ENCODE measurements at places on chromosomes 6 and 20.

GRCh38 chr6:14533446-14533845 lies 415.9 kb downstream of the CD83 start:
- DNase-seq = no peak

GRCh38 chr6:41002168-41002567 lies 36.9 kb downstream of the UNC5CL start:
- DNase-seq = no peak

- DNase-seq = no peak
Measured at GRCh38 chr20:8860011-8860495, 208.8 kb upstream of the PLCB4 start.

- DNase-seq = no peak
Measured at GRCh38 chr6:132253211-132253610, 148.1 kb downstream of the MOXD1 start.

DNA sequence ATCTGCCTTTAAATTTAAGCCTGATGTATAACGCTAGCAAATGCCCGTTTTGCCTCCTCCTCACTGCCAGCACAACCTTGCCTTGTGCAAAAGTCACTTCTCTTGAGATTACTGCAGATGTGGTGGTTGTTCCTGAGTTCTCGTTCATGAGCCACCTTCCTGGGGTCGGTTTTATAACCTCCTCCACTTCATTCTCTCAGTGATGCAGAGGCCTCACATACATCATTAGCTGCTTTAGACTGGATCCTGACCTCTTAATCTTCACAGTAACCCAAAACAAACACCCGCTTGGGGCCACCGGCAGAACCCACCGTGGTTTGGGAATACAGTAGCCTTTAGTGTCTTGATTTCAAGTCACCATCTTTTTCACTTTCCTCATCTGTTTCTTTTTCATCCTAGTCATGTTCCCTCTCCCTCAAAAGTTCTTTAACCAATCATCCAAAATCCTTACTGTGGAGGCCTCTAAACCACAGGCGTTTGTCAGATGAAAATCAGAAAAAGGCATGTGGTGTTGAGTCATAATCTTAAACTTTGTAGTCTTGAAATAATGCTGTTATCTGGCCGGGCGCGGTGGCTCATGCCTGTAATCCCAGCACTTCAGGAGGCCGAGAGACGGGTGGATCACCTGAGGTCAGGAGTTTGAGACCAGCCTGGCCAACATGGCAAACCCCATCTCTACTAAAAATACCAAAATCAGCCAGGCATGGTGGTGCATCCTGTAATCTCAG lies 430.3 kb upstream of the SOX4 start:
- no peak for DNase-seq

DNA sequence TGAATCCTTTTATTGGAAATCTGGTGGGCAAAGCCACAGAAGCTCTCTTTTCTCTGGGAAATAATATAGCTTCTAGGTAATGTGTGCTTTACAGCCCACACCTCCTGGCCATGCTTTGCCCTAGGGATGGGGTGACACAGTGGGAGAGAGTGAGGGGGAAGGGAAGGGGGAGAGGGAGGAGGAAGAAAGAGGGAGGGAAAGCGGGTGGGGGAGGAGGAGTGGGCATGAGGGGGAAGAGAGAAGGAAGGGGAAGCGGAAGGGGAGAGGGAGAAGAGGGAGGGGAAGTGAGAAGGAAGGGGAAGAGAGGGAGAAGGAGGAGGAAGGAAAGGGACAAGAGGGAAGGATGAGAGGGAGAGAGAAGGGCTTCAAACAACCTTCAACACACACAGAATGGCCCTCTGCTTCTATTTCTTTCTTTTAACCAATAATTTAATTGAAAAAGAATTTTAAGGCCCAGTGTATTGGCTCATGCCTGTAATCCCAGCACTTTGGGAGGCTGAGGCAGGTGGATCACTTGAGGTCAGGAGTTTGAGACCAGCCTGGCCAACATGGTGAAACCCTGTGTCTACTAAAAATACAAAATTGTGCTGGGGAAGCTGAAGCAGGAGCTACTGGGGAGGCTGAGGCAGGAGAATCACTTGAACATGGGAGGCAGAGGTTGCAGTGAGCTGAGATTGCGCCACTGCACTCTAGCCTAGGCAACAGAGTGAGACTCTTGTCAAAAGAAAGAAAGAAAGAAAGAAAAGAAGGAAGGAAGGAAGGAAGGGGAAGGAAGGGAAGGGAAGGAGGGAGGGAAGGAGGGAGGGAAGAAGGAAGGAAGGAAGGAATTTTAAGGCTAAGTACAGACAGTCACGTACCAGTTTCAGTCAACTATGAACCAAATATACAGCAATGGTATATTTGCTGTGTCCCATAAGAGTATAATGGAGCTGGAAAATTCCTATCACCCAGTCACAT lies 75.2 kb downstream of the RSPH3 start:
- DNase-seq = no peak

GRCh38 chr6:46137387-46137786 lies 7.6 kb downstream of the ENPP4 start:
- DNase-seq = no peak

DNA sequence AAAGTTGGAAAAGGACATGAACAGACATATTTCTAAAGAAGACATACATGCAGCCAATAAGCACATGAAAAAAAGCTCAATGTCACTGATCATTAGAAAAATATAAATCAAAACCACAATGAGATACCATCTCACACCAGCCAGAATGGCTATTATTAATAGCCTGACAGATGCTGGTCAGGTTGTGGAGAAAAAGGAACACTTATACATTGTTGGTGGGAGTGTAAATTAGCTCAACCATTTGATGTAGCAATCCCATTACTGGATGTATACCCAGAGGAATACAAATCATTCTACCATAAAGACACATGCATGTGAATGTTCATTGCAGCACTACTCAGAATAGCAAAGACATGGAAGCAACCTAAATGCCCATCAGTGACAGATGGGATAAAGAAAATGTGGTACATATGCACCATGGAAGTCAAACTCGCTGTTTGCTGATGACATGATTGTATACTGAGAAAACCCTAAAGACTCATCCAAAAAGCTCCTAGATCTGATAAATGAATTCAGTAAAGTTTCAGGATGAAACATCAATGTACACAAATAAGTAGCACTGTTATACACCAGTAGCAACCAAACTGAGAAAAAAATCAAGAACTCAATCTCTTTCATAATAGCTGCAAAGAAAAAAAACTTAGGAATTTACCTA lies 196.8 kb downstream of the ADGB start:
- DNase-seq = no peak

DNA sequence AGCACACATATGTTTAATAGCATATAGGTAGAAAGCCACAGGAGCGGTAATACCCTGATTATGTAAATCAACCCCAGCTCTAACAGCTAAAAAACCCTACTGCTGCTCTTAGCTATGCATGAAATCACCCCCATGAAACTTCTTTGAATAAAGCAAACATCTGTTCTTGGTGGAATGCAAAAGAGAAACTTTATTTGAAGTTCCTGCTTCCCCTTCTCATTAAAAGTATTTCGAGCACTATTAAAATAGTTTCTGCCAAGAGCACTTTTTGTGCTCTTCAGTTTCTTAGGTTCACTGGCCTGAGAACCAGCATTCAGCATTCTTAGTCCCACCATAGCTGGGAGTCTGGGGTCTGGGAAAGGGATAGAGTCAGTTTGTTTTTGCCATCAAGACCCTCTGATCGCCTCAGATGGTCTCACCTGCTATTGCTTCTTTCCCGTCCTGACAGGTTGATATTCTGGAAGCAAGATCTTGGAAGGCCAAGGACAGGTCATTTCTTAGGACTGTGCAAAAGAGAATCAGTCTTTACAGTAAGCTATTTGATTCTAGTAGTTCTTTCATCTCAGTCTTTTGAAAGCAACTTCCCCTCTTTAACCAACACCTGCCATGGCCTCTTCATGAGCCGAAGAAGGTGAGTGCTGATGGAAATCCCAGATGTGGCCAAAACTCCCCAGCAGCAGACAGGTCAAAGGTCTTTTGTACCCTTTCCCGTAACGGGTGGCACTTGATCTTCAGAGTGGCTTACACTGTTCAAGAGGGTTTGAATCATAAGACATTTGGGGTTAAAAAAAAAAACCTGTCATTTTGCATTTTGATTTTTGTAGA lies 76.5 kb upstream of the TMEM170B start:
- no peak for DNase-seq

- no peak for DNase-seq
Measured at GRCh38 chr20:17848249-17849048, 120.1 kb downstream of the SNX5 start.

GRCh38 chr6:31882344-31882743 lies 3.5 kb upstream of the SLC44A4 start:
- no peak for DNase-seq

- DNase-seq = no peak
Measured at GRCh38 chr20:21574443-21574842, 60.6 kb upstream of the NKX2-2 start.

- no peak for DNase-seq
Measured at GRCh38 chr20:24147961-24148360, 159.4 kb upstream of the GGTLC1 start.

DNA sequence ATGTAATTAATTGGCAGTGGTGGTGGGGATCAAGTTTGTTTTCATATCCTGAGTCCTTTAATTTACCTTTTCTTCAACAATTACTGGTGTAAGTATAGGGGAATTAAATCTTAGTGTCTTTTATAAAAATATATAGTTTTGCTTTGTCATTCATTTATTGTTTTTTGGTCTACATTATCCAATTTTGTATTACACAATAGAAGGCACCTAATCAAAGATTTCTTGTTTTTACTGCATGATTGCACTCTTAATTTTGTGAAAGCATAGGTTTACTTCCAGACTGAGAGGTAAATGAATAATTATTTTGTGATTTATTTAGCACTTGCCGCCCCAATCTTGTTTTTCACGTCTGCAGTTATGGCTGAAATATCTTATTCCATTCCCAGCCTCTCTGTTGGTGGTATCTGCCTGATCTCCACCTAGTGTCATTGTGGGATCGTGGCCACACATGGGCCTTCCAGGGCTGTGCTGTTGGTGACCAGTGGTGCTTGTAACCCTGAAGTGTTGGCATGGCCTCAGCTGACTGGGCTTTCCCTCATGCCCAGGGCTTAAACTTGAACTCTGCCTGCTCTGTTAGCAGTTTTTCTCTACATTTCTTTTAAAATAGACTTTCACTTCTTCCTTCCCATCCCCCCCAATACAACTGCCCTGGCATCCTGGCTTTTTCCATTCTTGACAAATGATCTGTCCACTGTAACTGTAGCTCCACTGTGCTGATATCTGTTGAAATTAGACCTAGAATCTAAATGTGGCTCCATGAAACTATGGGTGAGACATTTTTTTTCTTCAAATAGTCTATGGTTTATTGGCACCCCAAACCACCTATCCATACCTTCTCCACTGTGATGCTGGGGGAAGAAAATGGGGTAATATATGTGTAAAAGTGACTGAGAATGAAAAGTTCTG lies 24.8 kb downstream of the E2F3 start:
- DNase-seq = no peak

DNA sequence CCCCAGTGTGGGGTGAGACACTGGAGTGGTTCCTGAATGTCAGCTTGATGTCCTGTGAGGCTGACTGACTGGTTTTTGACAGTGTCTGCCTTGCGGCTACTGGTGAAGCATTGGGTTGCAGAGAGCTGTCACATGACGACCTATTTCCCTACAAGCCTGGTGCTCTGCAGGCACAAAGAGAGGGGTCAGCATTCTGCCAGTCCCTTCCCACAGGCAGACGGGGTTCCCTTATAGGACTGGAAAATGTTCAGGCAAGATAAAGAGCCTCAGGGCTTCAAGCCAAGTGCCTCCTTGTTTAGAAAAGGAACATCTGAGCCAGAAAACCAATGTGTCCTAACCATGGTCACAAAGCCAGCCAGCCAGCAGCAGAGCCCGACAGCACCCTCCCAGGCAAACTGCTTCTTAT lies 11.0 kb downstream of the LY86 start:
- DNase-seq = peak; percentile 49

GRCh38 chr6:26328265-26328844 lies 36.6 kb upstream of the BTN3A2 start:
- DNase-seq = no peak

DNA sequence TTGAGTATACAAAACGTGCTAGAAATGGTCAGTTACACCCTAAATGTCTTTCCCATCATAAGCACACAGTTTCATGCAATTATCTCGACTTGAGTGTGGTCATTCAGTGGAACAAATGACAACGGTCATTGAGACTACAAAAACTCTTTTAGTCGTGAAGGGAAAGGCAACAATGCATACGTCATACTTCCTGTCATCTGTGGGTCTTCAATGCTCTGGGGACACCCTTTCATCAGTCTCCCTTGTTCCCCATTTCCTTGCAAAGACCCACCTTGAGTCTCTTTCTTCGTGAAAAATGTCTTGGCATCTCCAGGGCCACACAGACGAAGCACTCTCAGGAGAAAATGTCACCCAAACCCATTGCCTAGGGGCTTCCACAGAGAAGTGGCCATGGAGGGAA lies 238.5 kb downstream of the GMPR start:
- no peak for DNase-seq

- DNase-seq = no peak
Measured at GRCh38 chr20:49966861-49967260, 15.9 kb upstream of the SNAI1 start.

DNA sequence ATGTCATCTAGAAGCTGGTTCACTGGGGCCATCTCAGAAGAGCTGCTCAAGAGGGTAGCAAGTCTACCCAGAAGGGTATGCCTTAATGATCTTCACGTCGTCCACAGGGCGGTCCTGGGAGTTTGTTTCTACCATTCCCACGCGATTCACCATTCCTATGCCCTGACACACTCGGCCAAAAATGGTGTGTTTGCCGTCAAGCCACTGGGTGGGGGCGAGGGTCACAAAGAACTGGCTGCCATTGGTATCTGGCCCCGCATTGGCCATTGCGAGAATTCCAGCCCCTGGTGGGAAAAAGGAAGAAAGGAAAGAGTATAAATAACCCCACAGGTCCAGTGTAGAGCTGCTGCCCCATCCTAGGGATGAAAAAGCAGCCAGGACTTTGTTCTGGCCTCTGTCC lies 16.5 kb upstream of the CPNE5 start:
- DNase-seq = no peak

- DNase-seq = no peak
Measured at GRCh38 chr6:56435326-56435725, 187.9 kb upstream of the COL21A1 start.

DNA sequence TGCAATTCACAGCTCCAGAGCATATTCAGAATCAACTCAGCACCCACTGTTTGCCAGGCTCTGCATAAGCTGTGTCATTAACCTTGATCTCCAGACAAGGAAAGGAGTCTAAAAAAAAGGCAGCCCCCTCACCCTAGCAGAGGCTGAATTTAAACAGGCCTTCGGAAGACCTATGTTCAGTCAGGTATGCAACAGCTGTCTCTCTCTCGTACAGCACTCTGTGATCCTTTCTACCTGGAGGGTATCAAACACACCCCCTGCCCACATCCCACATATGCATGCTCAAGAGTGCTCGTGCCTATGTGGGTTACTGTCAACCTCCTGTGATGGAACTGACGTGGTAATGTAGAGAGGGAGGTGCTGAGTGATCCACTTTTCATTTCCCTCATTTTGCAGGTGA lies 8.5 kb downstream of the PLAGL2 start:
- DNase-seq = peak; percentile 68

GRCh38 chr20:33857722-33858563 lies 46.8 kb downstream of the CHMP4B start:
- no peak for DNase-seq

DNA sequence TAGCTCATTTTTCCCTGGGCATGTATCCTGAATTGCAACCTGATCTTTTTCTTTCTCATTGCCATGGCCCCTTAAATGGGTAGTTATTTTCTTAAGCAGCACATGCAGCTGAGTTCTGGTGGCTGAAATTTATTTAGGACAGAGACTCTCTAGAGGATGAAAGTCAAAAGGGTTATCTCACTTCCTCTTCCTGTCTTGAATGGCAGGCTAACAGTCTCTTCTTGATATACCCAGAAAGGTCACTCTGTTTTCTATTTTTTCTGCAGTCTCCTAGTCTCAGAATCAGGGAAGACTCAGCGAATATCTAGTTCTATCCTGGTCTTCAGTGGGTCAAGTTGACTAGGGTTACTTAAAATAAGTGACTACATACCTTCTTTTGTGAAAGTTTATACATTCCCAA lies 243.3 kb downstream of the EPHA7 start:
- DNase-seq = no peak

All from putamen (tissue), 1 donor.